Left kidney (tissue), 8 donors: ENCODE measurements at places on chromosomes 1 and 21.
A peak's percentile ranks its signal among the peaks of the same experiment; 100 is the strongest.

DNA sequence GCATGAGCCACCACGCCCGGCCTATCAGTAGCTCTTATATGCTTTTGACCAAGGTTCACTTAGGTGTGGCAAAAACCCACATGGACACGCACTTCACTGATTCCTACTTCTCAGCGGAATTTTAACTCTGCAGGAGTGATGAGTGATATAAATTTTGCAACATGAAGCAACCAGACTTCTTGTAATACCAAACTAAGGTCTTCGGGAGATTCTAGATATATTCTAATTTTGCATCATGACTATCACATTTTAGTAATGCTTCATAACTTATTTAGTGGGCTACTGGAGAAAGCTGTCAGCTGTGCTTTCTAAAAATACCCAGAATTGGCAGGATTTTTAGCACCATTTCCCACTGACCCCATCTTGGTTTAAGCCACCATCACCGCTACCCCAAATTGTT, 27.8 kb downstream of the RHCE start:
- DNase-seq: no peak

DNA sequence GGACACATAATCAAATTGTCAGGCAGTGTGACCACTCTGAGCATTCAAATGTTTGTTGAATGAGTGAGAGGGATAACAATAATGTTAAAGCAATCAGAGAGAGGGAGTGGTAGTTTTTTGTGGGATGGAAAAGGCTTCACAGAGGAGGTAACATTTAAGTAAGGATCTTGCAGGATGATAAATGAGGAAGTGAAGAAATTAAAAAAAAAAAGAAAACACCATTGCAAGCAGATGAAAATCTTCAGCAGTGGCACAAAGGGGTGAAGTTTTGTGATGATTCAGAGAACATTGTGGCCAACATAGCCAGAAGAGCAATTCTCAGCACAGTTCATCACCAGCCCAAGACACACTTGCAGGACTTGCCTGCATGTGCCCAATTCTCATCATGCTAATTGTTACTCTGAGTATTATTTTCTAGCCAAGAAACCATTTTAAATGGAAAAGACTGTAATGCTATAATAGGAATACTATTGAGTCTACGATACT, 35.0 kb downstream of the OVGP1 start:
- no peak for DNase-seq

DNA sequence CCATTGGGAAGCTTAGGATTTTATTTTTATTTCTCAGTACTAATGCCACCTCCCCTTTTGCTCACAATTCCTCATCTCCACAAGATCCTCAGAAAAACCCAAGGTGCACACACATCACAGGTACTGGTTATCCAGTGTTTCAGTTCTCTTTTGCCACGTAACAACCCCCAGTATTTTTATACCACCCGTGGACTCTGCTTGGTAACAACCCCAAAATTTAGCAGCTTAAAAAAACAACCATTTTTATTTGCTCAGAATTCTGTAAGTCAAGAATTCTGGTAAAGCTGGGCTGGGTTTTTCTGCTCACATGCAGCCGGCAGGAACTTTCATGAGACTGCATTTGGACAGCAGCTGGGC, 180.0 kb downstream of the KAZN start:
- no peak for DNase-seq

DNA sequence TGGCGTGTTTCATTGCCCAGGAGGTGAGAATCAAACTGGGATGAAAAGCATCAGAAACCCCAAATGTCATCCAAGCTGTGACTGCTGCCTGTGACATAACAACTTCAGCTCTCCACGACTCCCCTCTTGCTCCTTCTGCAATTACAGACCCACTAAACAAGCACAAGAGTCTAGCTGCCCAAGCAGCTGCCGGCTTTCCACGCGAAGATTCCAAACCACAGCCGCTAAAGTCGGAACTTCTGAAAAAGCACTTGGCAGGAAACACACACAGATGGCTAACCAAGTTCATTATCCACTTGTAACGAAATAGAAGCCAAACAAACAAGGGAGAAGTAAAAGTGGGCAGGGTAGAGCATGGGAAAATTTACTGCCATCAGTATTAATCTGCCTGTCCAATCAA, 198.1 kb downstream of the SLC35F3 start:
- no peak for DNase-seq

DNA sequence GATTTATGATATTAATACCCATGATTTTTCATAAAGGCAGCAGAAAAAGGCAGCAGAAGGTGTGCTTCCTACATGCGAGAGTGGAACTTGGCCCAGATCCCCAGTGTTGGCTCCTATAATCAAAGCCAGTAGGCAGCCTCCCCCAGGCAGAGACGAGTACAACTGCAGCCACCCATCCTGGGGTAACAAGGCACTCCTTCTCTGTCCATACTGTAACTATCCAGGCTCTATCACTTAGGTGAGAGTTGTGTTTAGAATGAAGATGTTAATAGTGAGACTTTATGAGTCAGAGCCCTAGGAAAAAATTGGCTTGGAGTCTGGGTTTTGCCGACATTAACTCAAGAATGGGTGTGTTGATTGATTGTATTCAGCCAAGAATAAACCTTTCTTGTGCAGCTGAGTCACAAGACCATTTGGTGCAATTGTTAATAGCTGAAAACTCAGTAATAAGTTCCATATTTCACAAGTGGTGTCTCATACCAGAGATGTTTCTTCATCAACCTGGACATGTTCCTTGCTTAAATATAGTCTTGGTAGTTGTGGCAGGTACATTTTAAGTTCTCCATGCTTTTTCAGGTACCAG, 322.3 kb downstream of the DUSP10 start:
- DNase-seq: no peak

- DNase-seq: no peak
Measured at GRCh38 chr21:33067457-33067856, 2.5 kb upstream of the OLIG1 start.

DNA sequence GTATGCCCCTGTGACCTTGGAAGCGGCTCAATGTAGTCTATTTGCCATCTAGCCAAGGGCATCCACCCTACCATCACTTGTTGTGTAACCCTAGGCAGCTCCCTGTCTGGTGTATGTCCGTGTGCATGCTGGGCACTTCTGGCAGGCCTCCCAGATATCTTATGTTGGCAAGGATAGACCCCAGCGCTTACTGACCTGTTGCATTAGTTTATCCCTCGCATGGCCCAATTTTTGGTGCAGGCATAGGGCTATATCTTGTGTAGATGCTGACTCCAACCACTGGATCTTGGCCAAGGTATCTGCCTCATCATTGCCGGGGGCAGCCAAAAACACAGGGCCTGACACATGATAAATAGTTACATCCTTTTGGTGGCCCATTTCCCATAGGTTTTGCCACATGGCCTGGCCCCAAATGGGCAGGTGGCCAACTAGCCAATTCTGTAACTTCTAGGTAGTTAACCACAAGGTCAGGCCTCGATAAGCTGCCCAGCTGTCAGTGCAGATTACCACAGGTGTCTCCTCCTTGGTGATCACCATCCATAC, 14.0 kb upstream of the TBX19 start:
- DNase-seq: no peak

GRCh38 chr1:41504114-41505035, 19.9 kb upstream of the EDN2 start:
- no peak for DNase-seq

- no peak for DNase-seq
Measured at GRCh38 chr1:157274698-157275534, 136.7 kb upstream of the ETV3 start.

- DNase-seq: peak; percentile 63
Measured at GRCh38 chr1:230797942-230798365, 50.8 kb downstream of the CAPN9 start.

DNA sequence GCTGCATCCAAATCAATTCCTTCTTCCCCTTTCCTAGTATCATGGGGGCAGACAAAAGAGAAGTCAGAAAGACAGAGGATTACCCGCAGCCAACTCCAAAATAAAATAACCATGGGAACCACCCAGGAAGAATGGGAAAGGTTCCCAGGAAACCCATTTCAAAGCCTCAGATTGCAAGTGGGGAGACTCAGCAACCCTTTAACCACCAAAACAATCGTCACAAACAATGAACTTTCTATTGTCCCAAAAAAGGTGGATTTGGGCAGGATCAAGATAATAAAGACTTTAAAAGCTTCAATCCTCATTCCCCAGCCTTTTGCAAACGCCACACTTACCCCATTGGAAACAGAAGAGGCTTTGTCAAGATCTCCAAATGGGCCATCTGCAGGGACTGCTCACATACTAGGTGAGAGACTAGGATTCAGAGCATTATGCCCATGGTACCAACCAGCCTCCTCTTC, 5.1 kb downstream of the TIAM1 start:
- no peak for DNase-seq

DNA sequence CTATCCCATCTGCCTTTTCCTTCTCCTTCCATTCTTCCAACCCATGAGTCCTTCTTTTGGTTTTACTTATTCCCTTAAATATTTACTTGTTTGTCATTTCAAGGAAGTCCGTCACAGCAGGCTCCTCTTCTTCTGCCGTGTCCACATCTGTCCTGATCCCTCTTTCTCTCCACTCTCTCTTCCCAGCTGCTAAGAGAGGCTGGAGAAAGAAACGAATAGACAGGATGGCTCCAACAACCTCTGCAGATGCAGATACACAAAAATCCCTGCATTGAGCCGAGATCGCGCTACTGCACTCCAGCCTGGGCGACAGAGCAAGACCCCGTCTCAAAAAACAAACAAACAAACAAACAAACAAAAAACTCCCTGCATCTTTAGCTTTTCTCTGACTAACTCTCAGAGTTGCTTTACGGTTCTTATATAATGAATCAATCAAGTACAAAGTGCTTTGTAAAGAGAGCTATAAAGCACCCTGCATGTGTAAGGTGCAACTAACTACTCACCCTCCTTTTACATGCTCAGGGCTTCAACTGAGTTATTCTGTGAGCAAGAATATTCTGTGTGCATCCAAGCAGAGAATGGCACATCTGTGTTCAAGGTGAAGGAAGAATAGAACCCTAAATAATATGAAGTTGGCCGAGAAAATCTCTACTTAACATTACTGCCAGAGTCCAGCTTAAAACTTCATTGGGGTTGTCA, 3.8 kb upstream of the SAMD13 start:
- DNase-seq: no peak

- DNase-seq: no peak
Measured at GRCh38 chr1:73765551-73766233, 432.3 kb downstream of the LRRIQ3 start.

DNA sequence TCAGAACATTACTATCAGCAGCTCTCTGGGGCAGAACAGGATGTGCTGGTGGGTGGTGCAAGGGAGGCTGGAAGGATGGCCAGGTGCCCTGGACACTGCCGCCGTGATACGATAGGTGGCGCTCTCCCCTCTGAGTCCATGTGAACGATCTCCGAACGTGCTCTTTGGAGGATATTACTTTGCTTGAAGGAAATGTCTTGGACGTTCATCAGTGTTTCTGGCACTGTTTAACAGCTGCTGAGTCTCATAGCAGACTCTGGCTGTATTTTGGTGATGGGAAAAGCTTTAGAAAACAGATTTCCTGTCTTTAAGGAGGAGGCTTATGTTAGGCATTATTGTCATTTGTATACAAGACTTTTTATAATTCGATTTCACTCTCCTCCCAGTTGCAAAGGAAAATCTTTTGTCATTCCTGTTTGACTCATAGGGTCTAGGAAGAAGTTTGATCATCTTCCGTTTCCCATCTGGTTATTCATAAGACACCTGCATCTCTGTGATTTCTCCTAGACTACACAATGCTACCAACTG, 386.2 kb upstream of the ADGRL2 start:
- no peak for DNase-seq

DNA sequence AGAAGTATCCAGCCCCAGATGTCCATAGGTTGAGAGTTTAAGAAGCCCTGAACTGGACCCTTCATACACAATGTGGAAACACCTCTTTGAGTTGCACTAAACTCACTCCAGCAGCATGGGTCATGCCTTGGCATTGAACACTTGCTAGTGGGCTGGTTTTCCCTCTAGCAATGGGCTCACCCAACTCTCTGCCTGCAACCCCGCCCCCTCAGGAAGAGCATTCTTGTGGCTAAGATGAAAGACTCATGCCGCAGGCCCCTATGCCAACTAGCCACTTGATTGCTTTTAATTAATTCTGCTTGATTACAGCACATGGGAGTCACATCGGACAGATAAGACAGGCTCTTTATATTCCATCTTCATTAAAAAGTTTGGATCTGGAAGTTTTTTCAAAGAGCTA, 136.5 kb upstream of the GJB5 start:
- no peak for DNase-seq

DNA sequence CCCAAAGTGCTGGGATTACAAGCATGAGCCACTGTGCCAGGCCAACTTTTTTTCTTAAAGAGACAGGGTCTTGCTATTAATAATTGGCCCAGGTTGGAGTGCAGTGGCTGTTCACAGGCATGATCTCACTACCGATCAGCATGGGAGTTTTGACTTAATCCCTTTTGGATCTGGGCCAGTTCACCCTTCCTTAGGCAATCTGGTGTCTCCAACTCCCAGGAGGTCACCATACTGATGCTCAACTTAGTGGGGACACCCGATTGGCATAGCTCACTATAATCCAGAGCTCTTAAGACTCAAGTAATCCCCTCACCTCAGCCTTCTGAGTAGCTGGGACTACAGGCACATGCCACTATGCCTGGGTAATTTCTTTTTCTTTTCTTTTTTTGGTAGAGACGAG, 64.2 kb upstream of the SCYL3 start:
- DNase-seq: no peak

- peak; percentile 57 for DNase-seq
Measured at GRCh38 chr1:111990878-111991718, 1.6 kb upstream of the KCND3 start.

DNA sequence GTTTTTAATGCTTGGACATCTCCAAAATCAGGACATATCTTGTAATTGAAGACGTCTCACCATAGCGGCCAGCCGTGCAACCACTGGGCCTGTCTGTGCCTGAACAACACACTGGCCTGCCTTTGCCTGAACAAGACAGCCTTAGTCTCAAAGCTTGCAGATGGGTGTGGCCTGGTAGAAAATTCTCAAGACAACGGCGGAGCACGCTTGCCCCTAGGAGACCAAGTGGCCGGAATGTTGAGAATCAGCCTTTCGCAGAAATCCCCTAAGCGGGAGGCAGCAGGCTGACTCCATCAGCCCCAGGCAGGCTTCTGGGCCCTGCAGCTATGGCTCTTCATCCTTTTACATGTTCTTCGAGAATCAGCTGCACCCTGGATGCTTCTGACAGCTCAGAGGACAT, 98.0 kb upstream of the C1orf174 start:
- no peak for DNase-seq

DNA sequence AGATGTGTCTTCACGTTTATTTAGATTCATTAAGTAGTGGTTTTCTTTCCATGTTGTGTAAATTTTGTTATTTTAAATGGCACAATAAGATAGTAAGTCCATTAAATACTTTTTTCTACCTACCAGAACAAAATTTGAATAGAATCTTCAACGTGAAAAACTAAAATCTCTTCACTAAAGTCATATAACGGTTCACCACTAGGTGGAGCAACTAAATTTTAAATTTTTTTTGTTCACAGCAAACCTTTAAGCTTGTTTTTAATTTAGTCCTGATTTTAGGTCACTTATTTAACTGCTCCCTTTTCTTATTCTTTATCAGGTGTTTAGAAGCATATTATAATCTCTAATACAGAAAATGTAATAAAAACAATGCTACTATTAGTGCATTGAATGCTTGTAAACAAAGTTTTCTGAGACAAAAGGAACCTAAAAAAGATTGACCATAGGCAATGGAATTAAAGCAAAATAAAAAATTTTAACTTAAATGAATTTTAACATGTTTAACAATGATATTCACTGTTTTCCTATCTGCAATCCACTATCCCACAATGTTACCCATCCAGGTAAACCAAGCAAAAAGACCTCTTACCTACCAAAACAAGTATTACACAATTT, 28.3 kb upstream of the PKN2 start:
- no peak for DNase-seq

GRCh38 chr1:202624088-202624780, 86.0 kb downstream of the SYT2 start:
- no peak for DNase-seq
